ENCODE measurements at places on chromosomes 6 and 20. TPM values are rescaled to one million over a fixed set of nuclear protein-coding genes. Genes with fewer than 3 reads are reported as not detected.

The ARG1 gene
- total RNA-seq, result not detected

DNA sequence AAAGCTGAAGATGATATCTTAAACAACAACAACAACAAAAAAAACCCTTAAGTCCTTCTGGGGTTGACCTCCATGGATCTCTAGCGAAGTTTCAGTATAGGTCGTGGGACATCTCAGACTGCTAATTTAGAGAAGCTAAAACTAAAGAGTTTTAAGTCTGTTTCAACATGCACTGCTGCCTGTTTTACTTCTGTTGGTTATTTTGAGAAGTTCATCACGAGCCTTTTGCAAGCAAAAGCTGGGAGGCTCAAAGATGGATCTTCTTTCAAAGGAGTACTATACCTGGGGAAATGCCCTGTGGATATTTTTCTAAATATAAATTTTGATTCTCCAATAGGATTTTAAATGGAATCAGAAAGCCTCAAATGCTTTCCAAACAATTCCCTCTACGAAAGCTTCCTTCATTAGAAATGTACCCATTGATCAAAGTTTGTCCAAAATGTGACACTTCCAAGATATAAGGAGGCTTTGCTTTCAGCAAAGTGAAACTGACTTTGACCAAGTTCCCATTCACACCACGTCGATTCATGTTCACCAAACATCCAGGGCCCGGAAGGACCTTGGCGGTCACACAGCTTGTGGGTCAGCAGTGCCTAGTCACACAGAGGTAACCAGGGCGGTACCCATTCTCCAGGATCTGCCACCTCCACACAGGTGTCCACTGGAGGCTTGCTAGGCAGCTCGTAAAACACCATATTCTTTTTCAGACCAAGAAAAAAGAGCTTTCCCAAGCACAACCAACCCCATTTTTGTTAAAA lies 94.7 kb upstream of the QKI start:
- H3K4me1 ChIP-seq, result peaks cover 12% of the 10 kb centered on the region
- no peaks in the 10 kb centered on the region for H3K36me3 ChIP-seq
- peaks cover 18% of the 10 kb centered on the region for H3K27me3 ChIP-seq
- H3K4me3 ChIP-seq, result no peak overlapping the region
- no peak for DNase-seq

- H3K27ac ChIP-seq, result no peak overlapping the region
- peaks cover 40% of the 10 kb centered on the region for H3K4me1 ChIP-seq
- H3K4me3 ChIP-seq, result peak overlapping the region; percentile 1
- peaks cover 3% of the 10 kb centered on the region for H3K27me3 ChIP-seq
- no peak for DNase-seq
Measured at GRCh38 chr6:122788208-122788607, 850 bp upstream of the SMPDL3A start.

The CCNC gene
- total RNA-seq, result 74.5 TPM

The TINAG gene
- total RNA-seq, result not detected

- H3K27ac ChIP-seq, result no peak overlapping the region
- H3K4me1 ChIP-seq, result peaks cover 37% of the 10 kb centered on the region
- DNase-seq, result no peak
- no peaks in the 10 kb centered on the region for H3K27me3 ChIP-seq
Measured at GRCh38 chr6:33198159-33198852, 2.2 kb downstream of the RXRB start.

- no peak overlapping the region for H3K4me3 ChIP-seq
- DNase-seq, result no peak
- peaks cover 3% of the 10 kb centered on the region for H3K4me1 ChIP-seq
- H3K36me3 ChIP-seq, result no peaks in the 10 kb centered on the region
Measured at GRCh38 chr6:49909563-49909962, 43.2 kb upstream of the CRISP1 start.

GRCh38 chr6:46437671-46438221 lies 53.5 kb downstream of the RCAN2 start:
- peaks cover 3% of the 10 kb centered on the region for H3K36me3 ChIP-seq
- H3K4me3 ChIP-seq, result no peak overlapping the region
- no peak overlapping the region for H3K27ac ChIP-seq
- peaks cover 4% of the 10 kb centered on the region for H3K4me1 ChIP-seq

The SGK2 gene
- 8.7 TPM for total RNA-seq

GRCh38 chr20:1466211-1467081 lies at the start of gene NSFL1C:
Gene NSFL1C (minus strand): TSS chr20:1466849. CDS start chr20:1466824, 25 bp downstream.
- DNase-seq, result peak; percentile 99
- H3K4me1 ChIP-seq, result peaks cover 37% of the 10 kb centered on the region
- H3K36me3 ChIP-seq, result peaks cover 4% of the 10 kb centered on the region
- H3K27me3 ChIP-seq, result no peaks in the 10 kb centered on the region
- H3K4me3 ChIP-seq, result peak within 1 kb of the TSS; percentile 85

GRCh38 chr6:111553580-111553979 lies 52.1 kb downstream of the TRAF3IP2 start:
- peak overlapping the region; percentile 98 for H3K27ac ChIP-seq
- no peaks in the 10 kb centered on the region for H3K27me3 ChIP-seq
- H3K4me3 ChIP-seq, result no peak overlapping the region
- DNase-seq, result no peak

- peaks cover 14% of the 10 kb centered on the region for H3K4me1 ChIP-seq
- no peaks in the 10 kb centered on the region for H3K36me3 ChIP-seq
- no peak overlapping the region for H3K4me3 ChIP-seq
- DNase-seq, result no peak
Measured at GRCh38 chr6:24547243-24547642, 52.5 kb downstream of the ALDH5A1 start.

The PSORS1C1 gene
- total RNA-seq, result not detected

The CDC40 gene
- 21.5 TPM for total RNA-seq

The KIF25 gene
- total RNA-seq, result not detected

DNA sequence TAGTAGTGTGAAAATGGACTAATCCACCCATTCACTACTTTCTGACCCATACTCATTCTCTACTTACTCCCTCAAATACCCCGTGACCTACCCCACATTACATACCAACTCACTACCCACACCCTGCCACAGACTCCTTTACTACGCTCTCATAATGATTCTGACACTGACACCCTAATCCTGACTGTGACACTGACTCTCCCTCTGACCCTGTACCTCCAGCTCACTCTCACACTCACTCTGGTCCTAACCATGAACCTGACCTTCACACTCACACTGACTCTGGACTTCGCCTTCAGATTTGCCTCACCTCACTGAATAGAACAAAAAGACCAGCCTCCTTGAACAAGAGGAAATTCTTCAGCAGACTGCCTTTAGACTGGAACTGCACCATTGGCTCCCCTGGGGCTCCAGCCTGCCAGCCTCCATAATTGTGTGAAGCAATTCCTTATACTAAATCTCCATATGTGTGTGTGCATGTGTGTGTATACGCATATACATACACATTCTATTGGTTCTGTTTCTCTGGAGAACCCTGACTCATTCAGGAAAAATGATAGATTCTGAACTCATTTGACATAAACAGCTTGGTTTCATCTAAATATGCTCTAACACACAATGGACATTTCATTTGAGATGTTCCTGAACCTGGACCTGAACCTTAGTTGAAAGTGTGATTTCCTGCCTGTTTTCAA lies 10.5 kb upstream of the ZNF343 start:
- H3K27ac ChIP-seq, result no peak overlapping the region
- H3K36me3 ChIP-seq, result no peaks in the 10 kb centered on the region
- H3K4me3 ChIP-seq, result no peak overlapping the region
- no peak for DNase-seq
- H3K4me1 ChIP-seq, result no peaks in the 10 kb centered on the region

The OR2H2 gene
- not detected for total RNA-seq

- H3K27me3 ChIP-seq, result peaks cover 86% of the 10 kb centered on the region
- H3K4me3 ChIP-seq, result peak overlapping the region; percentile 69
- no peaks in the 10 kb centered on the region for H3K36me3 ChIP-seq
- H3K27ac ChIP-seq, result peak overlapping the region; percentile 68
- DNase-seq, result no peak
- peaks cover 10% of the 10 kb centered on the region for H3K4me1 ChIP-seq
Measured at GRCh38 chr6:28208111-28208659, 16.9 kb upstream of the ZSCAN9 start.

The AKAP7 gene
- total RNA-seq, result 26.4 TPM
